ENCODE measurements at places on chromosomes 1 and 21.

DNA sequence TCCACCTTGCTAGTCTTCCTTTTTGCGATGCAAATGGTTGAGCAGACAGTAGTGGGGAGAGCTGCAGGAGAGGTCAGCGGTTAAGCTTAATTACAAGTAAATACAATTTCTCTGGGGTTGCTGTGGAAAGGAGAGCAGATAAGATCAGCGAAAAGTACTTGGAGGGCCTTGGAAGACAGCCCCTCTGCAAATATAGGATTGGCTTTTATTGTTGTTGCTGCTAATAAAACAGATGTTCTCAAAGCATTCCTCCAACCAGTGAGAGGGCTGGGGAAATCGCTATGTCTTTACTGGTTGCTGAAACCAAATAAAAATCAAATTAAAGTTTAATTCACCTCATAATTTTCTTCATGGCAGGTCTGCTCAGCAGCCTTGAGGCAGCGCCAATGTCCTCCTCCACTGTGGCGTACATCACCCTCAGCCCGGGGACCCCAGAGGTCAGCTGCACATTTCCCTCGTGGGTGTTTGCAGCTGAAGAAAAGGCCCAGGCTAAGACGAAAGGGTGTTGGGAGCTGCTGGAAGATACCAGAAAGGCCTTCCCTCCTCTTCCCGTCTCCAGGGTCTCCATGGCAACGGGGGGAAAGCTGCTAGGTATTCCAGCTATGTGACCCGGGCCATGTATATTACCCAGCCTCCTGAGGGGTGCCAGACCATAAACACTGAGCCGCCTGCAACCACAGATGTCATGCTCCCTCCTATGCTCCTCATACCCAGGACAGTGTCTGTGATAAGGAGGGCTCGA lies 54.6 kb upstream of the POU2F1 start:
- DNase-seq, result no peak

GRCh38 chr1:224707843-224708725 lies 92.0 kb downstream of the CNIH3 start:
- no peak for DNase-seq

GRCh38 chr1:223667484-223668182 lies 2.1 kb upstream of the CAPN8 start:
- no peak for DNase-seq

GRCh38 chr1:23188434-23188884 lies 19.8 kb upstream of the LUZP1 start:
- DNase-seq, result no peak

- no peak for DNase-seq
These were observed 124.4 kb upstream of the BARHL2 start for GRCh38 chr1:90841473-90841872.

- DNase-seq, result no peak
These were observed 25.2 kb downstream of the PPP2R5A start for GRCh38 chr1:212310383-212310782.

GRCh38 chr1:40857737-40858136 lies 4.4 kb downstream of the CITED4 start:
- DNase-seq, result no peak

- no peak for DNase-seq
These were observed 19.4 kb downstream of the ENO1 start for GRCh38 chr1:8858888-8859706.

- no peak for DNase-seq
These were observed 11.1 kb upstream of the KCNE1 start for GRCh38 chr21:34523019-34523555.

GRCh38 chr1:89271341-89272015 lies 1.2 kb downstream of the GBP5 start:
- no peak for DNase-seq

- no peak for DNase-seq
These were observed 149.4 kb upstream of the COL6A1 start for GRCh38 chr21:45831991-45832740.

DNA sequence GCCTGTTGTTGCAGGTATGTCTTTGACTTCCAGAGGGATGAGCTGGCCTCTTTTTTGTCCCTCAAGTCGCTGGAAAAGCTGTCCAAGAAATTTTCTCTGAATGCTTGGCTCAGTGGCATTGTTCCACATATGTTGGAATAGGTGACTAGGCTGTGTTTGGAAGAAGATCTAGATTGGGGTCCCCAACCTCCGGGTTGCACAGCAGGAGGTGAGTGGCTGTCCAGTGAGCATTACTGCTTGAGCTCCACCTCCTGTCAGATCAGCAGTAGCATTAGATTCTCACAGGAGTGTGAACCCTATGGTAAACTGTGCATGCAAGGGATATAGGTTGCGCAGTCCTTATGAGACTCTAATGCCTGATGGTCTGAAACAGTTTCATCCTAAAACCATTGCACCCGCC lies 18.1 kb downstream of the BACH1 start:
- DNase-seq, result no peak

GRCh38 chr1:184859381-184860105 lies 104.9 kb upstream of the EDEM3 start:
- DNase-seq, result no peak

DNA sequence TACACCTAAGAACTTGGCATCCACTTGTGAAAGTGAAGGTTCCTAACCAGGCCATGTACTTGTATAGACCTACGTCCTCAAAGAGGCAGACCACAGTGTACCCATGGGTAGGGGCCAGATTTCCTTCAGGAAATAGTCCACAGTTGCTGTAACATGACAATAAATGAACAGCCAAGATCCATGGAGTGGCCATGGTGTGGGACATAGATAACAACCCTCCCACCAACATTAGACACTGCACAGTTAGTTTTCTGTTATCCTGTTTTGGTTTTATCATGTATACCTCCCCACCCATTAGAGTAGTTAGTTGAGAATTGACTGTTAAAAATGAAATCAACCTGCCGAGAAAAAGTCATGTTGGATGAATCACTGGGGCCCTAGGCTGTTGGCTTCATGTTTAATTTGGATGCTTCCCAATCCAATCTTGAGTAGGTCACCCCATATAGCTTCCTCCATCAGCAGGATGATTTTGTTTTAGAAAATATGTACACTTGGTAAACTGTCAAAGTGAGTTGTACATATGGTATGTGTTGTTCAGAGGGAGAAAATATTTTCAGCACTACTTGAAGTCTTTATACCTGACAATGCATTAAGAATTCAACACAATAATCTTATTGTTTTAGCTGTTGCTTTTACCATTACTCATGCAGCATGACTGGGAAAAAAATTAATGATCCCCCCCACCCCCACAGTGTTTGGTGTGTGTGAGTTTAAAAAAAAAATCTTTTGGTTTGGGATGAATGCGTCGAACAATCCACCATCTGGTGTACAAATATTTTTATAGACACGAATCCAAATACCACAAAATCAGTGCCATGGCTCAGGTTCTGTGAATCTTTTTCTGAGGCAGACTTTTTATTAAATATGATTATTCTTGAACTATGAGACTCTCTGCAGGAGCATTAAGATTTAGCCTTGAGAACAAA lies 88.3 kb upstream of the ARHGAP29 start:
- DNase-seq, result peak; percentile 92

- DNase-seq, result no peak
These were observed 70.0 kb downstream of the TRABD2B start for GRCh38 chr1:47927165-47927564.

All from HCT116 (cell line).